ENCODE measurements at places on chromosomes 7 and 10.

GRCh38 chr7:38321515-38321944, 48.1 kb upstream of the TARP start:
- DNase-seq: no peak

- DNase-seq: no peak
Observed at GRCh38 chr7:138622841-138623240, 78.3 kb downstream of the SVOPL start.

- no peak for DNase-seq
Observed at GRCh38 chr7:44678471-44679179, 70.0 kb upstream of the ZMIZ2 start.

DNA sequence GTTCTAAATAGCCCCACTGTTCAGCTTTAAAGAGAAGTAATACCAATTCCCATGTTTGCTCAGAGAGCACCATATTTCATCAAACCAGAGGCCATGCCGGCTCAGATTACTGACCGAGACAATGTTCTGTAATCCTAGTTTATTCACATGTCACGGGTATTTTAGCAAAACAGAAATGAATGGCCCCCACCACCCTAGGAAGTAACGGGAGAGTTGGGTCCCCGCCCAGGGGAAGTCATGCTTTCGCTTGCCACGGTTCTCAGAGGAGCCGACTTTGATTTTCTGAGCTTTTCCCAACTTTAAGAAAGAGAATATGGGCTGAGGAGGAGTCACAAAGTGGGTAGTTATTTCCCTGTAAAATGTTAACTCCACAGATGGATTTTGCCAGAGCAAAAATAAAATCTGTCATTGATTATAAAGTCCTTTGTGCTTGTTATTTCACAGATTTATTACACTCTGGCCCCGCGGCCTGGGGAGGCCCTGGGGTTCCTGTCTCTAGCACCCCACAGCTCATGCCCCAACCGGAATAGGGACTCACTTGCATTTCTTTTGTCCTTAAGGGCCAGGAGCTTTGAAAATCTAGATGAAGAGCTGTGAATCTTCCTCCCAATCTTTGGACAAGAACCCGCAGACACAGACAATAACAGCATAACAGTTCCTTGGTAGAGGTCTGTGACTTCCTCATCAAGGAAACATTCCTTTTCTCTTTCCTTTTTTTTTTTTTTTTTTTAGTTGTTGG, 3.7 kb upstream of the GDF10 start:
- no peak for DNase-seq

- peak; percentile 88 for DNase-seq
Observed at GRCh38 chr7:66099551-66100407, 14.9 kb upstream of the CRCP start.

DNA sequence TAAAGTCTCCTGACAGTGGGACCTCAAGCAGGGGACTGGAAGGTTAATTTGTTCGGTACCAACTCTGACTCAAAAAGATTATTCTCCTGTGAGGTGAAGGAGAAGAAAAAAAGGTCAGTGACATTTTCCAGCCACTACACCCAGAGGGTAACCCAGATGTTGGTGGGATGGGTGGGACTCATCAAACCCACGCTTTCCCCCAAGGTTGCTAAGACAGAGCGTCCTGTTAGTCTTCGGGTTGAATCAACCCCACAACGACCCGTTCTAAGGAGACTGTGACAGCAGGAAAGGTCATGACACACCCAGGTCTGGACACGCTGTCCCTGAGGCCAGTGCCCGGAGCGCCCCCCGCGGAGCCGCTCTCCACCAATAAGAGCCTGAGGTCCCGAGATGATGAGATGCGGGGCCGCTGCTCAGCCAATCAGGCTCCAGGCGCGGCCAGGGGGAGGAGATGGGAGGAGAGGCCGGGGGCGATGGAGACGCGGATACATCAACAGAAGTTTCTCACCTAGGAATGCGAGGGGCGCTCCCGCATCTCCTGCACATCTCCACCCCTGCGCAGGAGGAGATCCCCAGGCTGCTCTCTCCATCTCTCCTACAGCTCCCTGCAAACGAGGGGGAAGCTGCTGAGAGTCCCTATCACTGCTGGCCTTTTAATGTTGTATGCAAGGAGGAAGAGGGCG, at the start of gene WNT16:
WNT16 (plus strand) TSS at position 493 of the 683 bp plus-strand sequence. CDS start 293 bp downstream, outside the sequence.
- no peak for DNase-seq

GRCh38 chr10:13291061-13291460, 8.8 kb downstream of the PHYH start:
- DNase-seq: no peak

GRCh38 chr7:22190736-22191135, 166.2 kb downstream of the RAPGEF5 start:
- DNase-seq: no peak

DNA sequence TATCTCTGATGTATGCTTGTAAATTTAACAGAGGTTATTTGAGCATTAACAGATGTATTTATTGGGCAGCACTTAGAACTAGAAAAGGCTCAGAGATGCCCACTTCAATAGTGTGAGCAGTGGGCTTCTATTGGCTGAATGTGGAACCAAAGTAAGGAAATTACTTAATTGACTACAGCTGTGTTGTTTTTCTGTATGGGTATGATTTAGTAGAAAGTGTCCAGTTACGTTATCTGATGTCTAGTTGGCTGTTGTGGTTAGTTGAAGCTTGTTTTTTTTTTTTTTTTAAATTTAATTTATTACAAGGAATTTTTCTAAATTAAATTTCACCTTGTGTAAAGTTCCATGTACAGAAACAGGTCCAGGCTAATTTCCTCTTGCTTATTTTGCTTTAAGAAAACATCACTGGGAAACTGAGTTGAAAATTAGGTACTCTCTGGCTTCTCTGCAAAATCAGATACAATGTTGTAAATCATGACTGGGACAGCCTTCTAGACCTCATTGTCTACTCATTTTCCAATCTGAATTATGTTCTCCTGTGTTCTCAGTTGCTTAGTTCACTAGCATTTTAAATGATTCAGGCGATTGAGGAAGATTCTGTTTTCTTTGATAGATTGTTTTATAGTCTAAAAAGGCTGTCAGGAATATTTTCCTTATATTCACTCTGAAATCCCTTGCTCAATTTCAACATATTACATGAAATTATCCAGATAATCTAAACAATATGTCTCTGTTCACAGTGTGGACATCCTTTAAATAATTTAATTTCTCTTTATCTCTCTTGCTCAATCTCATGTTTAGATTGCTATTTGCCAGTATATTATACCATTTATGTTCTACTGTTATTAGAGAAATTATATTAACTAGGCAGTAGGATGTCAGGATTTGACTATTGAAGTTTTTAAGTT, 53.0 kb downstream of the PHF14 start:
- DNase-seq: no peak

DNA sequence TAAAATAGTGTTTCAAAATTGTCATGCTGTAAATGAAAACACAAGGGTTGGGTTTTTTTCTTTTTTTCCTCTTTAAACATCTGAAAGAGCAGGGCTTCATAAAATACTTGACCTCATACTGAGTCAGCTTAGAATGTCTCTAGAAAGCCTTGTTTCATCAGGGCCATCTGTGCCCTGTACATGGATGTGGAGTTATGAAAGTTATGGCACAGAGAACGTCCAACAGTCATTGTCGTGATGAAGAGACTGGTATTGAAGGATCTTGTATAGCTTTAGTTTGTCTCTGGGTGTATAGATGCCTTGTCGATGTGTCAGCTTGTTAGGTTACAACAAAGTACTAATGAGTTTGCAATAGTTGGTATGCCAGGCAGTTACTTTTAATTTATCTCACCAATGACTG, 127.3 kb downstream of the FAM204A start:
- DNase-seq: no peak

DNA sequence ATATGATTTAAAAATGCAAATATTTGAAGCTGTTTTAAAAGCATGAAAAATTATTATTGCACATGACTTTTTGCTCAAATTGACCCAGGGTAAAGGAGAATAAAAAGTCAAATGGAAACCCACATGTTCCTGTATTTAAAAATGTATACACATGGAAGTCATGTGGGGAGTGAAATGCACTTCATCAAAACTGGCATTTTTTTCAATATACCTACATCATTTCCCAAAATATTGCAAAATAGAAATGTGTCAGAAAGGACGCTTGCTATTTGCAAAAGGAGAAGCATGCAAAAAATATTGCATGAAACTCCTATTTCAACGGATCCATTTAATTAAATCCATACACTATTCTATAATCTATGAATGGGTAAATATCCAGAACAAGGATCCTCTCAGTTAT, 117.0 kb downstream of the POU6F2 start:
- no peak for DNase-seq

GRCh38 chr10:33618196-33618595, 283.7 kb upstream of the NRP1 start:
- DNase-seq: peak; percentile 44

DNA sequence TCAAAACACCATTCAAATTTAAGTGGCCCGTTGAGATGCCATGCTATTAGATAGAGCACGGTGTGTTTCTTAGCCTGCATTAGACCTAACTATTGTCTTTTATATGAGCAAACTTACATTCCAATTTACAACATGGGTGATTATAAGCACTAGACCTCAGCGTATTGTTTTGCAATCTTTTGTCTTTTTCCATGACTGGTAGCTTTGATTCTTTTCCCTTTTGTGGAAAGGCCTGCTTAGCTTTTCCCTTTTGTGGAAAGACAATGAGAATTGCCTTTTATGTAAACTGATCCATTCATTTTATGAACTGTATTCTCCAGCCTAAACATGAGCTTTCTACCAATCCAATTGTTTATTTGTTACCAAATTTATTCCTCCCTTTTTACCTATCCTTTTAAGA, 823.1 kb downstream of the CCSER2 start:
- DNase-seq: no peak

DNA sequence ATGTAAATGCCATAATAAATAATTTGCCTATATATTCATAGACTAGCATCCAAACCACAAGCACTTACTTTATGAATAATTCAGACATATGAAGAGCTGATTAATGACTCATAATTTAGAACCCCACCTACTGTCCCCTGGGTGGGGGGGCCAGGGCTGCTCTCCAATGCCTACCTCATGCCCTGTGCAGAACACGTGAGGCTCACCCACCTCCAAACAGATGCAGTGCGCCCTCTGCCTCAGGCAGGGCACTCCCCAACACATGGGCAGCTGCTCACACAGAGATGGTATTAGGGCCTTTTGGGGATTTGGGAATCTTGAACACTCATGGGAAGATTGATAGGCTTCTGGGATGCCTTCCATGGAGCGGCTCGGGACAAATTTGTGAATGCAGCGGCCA, 75.1 kb upstream of the INSIG1 start:
- no peak for DNase-seq

GRCh38 chr10:129601737-129602136, 134.7 kb downstream of the MGMT start:
- no peak for DNase-seq

GRCh38 chr10:61081301-61081700, 137.3 kb upstream of the RHOBTB1 start:
- DNase-seq: no peak

DNA sequence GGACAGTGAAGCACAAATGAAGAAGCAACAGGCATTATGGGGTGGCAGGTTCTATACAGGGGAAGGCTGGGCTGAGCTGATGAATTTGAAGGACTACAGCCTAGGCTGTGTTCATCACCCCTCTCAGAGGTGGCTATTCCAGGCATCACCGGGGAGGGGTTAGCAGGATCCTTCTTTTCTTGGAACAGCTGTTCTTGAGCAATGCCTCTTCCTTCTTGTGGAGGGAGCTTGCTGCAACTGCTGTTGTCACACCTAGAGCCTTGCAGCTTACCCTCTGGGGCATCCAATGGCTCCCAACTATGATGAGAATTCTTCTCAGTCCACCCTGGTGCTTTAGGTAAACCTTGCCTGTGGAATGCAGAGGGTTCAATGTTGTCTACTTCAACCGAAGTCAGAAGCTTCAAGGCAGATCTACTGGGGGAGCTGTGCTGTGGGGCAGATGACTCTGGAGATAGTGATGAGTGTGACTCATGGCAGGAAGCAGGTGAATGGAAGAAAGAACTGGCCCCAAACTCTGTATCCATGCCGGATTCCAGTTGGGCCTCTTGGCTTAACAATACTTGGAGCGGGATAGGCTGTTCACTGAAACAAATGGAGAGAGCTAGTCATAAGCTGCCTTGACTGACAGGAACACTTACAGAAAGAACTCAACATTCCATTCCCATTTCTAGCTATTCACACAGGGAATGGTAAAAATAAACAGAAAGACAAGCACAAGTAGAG, 21.5 kb upstream of the PPP3CB start:
- DNase-seq: no peak

DNA sequence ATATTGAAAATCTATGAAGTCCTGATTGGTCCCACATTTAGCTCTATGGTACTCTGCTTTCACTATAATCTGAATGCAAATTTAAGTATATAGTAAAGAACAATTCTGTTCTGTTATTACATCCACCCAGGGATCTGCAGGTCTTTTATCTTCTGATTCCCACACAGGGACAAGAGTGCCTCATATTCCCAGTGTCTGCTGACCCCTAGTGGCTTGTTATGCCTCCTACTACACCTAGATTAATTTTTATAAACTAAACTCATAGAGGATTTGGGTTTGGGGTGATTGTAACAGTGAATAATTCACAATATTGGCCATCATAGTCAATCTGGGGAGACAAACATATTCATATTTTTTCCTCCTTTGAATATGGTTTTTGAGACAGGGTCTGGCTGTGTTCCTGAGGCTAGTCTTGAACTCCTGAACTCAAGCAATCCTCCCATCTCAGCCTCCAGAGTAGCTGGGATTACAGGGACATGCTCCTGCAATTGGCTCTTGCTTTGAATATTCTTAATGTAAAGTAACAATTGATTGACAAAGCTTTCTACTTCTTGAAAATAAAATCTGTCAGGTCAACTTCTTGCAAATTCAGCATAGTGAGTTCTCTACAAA, 282.1 kb downstream of the KCND2 start:
- DNase-seq: peak; percentile 79

DNA sequence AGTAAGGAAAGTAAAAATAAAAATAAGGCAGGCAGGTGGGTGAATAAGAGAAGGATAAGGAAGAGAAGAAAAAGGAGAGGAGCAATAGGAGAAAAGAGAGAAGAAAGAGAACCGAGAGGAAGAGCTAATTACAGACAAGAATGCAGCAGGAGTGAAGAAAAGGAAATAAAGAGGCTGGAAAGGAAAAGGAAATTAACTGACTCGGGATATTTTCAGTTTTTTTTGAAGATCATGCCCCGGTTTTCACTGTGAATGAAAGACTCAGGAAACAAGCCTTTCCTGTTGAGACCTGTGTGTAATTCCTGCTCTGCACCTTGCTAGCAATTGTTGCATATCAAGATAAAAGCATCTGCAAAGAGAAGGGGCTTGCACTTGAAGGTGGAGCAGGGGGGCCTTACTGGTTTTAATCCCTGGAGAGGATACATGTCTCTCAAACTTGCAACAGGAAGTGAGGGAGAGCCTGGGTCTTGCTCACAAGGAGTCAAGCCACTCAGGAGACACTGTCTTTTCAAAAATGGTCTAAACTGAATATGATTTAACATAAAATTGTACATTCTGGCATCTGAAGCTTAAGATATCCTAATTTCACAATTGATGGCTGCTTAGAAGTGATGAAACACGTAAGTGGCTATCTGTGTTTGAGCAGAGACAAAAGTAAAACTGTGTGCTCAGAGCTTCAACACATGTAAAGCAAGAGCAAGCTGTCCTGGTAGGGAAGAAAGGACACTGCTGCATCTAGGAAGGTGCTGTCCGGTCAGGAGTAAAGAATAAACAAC, 157.6 kb downstream of the FAM107B start:
- DNase-seq: peak; percentile 82
